Cortex of kidney (tissue), 1 donor: ENCODE measurements at places on chromosomes 4 and X.
A peak's percentile ranks its signal among the peaks of the same experiment; 100 is the strongest.

DNA sequence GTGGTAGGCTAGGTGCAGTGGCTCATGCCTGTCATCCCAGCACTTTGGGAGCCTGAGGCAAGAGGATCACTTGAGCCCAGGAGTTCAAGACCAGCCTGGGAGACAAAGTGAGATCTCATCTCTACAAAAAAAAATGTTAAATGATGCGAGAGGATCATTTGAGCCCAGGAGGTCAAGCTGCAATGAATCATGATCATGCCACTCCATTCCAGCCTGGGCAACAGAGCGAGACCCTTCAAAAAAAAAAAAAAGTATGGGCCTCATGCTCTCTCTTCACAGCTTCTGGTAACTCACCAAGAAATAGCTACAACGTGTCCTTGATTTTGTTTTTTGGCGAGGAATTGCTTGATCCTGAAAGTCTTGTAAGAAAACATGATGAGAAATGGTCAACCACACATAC lies 1.3 kb downstream of the ACE2 start:
- DNase-seq, result no peak

- no peak for DNase-seq
Observed at GRCh38 chr4:38085751-38086150, 125.6 kb downstream of the PTTG2 start.

DNA sequence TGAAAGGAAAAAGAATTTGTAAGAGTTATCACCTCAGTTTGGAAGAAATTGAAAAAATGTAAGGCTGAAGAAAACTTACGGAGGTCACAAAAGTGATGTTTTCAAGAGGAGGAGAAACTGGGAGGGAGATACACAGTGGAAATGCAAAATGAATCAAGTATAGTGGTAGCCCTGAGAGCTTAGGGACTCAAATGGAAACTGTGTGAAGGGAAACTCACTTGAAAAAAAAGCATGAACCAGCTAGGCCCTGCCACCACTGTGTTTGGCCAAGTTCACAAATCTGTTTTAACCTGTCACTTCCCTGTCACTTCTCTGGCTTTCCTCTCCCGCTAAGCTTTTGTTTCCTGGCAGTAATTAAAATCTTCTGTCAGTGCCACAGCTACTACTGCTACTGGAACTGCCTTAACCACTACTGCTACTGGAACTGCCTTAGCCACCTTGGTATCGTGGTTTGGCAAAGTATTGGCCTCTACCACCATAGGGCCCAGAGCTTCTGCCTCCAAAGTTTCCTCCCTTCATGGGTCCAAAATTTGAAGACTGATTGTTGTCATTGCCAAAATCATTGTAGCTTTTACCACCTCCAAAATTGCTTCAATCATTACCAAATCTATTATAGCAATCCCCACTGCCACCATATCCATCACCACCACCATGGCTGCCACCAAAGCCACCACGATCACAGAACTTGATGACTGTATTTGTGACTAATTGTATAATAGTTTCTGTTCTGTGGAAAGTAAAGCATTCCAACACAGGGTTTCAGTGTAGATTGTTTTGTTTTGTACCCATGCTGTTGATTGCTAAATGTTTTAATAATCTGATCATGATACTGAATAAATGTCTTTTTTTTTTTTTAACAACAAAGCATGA lies 41.5 kb downstream of the SMARCA5 start:
- no peak for DNase-seq

DNA sequence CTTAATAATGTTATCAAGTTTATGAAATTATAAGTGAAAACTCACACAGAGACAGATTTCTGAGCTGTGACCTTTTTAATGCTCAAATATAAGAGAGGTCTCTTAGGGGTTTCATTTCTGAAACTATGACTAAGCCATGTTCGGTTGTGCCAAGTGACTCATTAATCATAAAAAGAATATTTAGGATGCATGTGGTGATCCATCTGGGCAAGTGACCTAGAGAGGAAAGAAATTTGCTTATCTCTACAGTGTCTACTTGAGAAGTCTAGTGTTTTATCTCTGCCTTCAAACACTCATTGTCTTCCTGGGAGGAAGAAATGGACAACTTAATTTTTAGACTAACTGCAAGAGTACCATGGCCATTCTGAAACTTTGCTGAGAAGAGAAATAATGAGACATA lies 545.3 kb upstream of the GRID2 start:
- no peak for DNase-seq

DNA sequence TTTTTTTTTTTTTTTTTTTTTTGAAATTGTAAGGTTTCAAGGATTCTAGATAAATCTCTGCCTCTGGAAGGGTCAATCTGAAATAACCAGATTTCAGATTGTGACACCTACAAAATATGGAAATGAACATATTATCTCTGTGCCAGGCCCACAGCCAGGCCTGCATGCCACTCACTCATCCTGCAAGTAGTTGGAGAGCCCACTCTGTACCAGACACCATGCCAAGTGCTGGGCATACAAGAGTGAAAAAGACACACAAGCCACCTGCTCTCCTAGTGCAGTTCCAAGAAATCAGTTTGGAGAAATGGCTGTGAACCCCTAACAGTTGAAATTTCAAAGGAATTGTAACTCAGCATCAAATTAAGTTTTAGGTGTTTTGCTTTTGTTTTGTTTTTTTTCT lies 145.9 kb upstream of the NOCT start:
- no peak for DNase-seq

DNA sequence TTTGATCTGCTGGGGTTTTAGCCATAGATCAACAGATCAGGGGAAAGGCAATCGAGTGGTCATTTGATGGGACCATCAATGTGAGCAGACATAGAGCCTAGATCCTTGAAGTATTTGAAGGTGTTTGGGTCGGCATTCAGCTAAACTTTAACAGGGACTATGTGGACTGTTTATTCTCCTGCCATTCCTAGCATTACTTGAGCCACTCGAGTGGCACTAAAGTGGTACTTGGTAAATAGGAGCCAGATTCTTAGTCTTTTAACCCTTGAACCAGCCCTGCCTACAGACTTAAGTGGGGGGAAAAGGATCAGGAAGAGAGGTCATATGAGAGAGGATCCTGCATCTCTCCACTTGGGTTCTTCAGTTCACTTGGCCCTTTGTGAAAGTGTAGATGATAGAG lies 3.8 kb downstream of the MSN start:
- DNase-seq, result no peak

GRCh38 chr4:86055898-86056297 lies 304.0 kb downstream of the MAPK10 start:
- DNase-seq, result no peak

GRCh38 chrX:15855568-15856221 lies 1.1 kb upstream of the AP1S2 start:
- no peak for DNase-seq

- no peak for DNase-seq
Observed at GRCh38 chr4:185286571-185286970, 77.2 kb downstream of the SNX25 start.

GRCh38 chr4:79317711-79318110 lies 8.2 kb downstream of the NAA11 start:
- DNase-seq, result no peak

DNA sequence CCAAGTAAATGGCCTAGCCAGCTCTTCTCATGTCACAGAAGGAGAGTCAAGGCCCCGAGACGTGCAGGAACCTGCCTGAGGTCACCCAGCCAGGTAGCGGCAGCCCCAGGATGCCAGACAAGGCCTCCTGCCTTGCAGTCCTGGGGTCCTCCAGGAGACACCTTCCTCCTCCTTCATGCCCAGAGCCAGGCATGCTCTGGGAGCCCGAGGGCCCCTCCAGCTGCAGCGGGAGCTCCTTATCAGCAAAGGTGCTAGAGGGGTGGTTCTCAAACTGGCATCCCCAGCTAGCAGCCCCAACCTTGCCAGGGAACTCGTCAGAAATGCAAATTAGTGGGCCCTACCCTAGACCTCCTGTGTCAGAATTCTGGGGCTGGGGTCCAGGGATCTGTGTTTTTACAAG lies 56.2 kb upstream of the AFAP1 start:
- no peak for DNase-seq

- DNase-seq, result no peak
Observed at GRCh38 chrX:5290635-5291034, 938.0 kb downstream of the NLGN4X start.

DNA sequence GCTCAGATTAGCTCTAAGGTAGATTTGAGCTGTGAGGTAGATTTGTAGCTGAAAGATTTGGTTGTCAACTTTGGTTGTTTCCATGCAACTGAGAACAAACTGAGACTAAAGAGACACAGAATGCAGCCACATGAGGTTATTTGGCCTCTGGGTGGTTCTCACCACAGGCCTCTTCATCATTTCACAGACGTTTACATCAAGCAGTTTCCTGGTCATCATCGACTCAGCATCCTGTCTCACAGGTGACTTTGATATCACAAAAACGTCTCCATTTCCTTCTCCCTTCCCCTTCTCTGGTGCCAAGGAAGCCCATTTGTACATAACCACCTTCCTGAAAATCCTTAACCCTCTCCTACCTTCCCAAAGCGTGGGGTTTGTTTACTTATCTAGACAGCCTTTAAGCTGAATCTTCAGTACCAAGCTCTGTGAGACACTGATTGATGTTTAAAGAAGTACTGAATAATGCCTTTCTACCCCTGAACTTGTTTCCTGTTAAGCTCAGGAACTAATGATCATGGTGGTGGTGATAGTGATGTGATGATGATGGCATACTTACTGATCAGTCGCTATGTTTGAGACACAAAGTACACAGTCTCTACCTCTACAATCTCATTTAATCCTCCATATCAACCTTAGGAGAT lies 81.9 kb downstream of the FAM114A1 start:
- no peak for DNase-seq

GRCh38 chr4:113634081-113634969 lies 127.2 kb downstream of the CAMK2D start:
- DNase-seq, result no peak

GRCh38 chr4:183434666-183435190 lies 9.7 kb upstream of the CDKN2AIP start:
- no peak for DNase-seq

DNA sequence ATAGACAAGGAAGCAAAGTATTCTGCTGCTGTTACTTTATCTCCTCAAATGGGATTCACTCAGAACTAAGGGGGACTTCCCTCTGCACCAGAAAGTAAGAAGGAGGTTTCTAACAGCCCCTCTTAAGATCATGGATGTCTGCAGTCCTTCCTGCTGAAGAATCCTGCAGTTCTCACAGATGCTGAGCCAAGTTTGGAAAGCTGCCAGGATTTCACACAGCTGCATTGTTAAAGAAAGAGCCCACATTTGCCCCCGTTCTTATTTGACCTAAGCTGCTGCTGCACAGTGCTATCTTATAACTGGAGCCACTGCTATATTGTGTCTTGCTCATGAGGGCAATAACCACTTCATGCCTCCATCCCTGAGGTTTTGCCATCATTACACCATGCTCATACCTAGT lies 81.1 kb downstream of the FAAH2 start:
- DNase-seq, result no peak

- peak; percentile 11 for DNase-seq
Observed at GRCh38 chr4:185210102-185210981, 944 bp downstream of the SNX25 start.

DNA sequence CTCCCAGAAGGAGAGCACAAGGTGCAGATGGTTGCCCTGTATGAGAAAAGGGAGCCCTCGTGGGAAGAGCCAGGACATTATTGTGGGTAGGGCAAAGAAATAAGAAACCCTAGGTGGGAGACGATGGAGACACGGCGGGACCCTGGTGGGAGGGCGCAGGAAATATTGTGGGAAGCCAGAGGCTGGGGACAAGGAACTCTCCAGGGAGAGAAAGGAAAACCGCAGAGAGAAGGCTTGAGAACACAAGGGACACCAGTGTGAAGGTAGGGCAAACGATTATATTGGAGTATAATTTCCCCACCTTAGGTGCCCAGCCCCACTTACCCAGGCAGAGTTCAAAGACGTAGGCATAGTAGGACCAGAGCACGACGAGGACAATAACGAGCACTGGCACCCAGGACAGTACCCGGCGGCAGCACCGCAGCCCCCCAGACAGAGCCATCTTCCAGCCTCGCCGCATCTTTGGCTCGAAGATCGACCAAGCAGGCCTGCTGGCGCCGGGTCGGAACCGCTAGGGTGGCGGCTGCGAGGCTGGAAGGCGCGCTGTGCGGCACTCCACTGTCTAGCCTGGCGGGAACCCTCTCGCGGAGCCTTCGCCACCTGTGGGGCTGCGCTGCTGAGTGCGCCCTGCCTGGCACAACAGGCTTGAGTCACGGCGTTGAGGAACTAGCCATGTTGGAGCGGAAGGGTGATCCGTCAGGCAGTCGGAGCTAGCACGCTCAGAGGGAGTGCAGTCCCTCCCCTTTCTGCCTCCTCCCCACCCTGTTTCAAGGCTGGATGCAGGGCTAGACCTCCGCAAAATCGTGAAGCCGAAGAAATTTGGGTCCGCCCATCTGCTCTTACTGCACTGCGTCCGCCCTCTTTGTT lies at the start of gene ZDHHC15:
TSS of gene ZDHHC15 (minus strand) at position 473 of the 867 bp plus-strand sequence. CDS start at position 460, 13 bp downstream.
- DNase-seq, result peak; percentile 10

- no peak for DNase-seq
Observed at GRCh38 chrX:131081772-131082740, 23.9 kb downstream of the ARHGAP36 start.

GRCh38 chrX:46256875-46257274 lies 288.3 kb downstream of the ZNF674 start:
- no peak for DNase-seq

DNA sequence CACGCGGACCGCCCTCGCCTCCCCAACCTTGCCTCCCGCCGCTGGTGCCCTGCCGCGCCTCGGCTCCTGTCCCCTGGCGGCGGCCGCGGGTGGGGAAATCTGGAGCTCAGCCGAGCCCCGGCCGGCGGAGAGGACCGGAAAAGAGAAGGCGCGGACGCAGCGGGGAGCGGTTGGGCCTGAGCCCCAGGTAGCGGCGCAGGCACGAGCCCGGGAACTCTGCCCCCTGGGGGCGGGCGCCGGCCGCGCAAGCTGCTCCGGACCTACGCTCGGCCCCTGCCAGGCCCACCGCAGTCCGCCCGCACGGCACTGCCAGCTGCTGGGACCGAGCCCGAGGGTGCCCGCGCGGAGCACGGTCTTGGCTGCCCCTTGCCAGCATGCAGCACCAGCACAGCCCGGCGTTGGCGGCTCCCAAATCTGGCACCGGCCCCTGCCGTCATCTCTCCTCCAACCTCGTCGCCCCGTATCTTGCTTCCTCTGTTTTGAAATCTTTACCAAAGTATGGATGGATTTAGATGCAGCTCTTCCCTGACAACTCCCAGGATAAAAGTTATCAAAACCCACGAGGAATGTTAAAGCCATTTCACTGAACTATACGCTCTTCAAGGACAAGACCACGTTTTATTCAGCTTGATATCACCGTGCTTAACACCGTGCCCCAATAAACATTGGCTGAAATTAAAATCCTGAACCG lies at the start of gene PRSS12:
TSS of gene PRSS12 (minus strand) at position 161 of the 691 bp plus-strand sequence. CDS start 283 bp downstream, outside the sequence.
- DNase-seq, result no peak

DNA sequence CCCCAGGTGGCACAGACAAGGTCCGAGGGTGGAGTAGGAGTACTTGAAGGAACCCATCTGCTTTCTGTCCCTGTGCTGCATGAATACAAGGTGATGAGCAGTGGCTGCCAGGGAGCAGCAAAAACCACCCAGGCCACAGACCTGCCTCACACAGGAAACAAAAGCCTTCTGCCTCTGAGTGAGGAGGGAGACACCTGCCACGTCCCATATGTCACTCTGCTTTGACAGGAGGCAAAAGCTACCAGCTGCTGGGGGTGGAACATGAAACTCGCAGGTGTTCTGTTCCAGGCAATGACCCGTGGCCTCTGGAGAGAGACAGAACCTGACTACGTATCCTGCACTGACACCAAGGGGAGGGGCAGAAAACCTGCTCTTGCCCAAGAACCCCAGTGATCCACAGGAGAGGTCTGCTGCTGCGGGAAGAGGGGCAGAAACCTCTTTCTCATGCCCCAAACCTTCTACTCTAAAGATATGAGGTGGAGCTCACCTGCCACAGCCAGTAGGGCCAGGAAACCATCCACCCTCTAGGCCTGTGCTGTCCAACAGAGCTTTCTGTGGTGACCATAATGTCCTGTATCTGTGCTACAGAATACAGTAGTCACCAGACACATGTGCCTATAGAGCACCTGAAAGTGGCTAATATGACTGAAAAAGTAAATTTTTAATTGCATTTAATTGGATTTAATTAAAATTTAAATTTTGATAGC lies 172.9 kb downstream of the PRDM5 start:
- DNase-seq, result no peak
